ENCODE measurements at places on chromosomes 1 and 21. TPM values are rescaled to one million over a fixed set of nuclear protein-coding genes. Genes with fewer than 3 reads are reported as not detected.

SYT2 gene
- total RNA-seq, result under 0.01 TPM

CD53 gene
- not detected for total RNA-seq

GJA4 gene
- total RNA-seq, result 0.11 TPM

RBBP5 gene
- total RNA-seq, result 21.5 TPM

AIM2 gene
- total RNA-seq, result not detected

KRTAP13-2 gene
- not detected for total RNA-seq

OPRD1 gene
- under 0.01 TPM for total RNA-seq

VANGL2 gene
- total RNA-seq, result not detected

LCE1C gene
- total RNA-seq, result not detected

DCST2 gene
- not detected for total RNA-seq

NR1I3 gene
- not detected for total RNA-seq

FABP3 gene
- 32.3 TPM for total RNA-seq

KCNJ9 gene
- 0.11 TPM for total RNA-seq

SFN gene
- total RNA-seq, result 0.78 TPM

C1orf141 gene
- total RNA-seq, result not detected

IGSF21 gene
- not detected for total RNA-seq

RAP1GAP gene
- 0.65 TPM for total RNA-seq

TRMT1L gene
- total RNA-seq, result 21.2 TPM

MEF2D gene
- total RNA-seq, result 14.7 TPM

LCE3E gene
- total RNA-seq, result not detected

CHRM3 gene
- 0.13 TPM for total RNA-seq

ALX3 gene
- not detected for total RNA-seq

Measured in articular chondrocyte of knee joint (primary cell).